ENCODE measurements at places on chromosomes 3 and 15.

- DNase-seq = peak; percentile 93
Measured at GRCh38 chr3:9843715-9844438, at the start of gene RPUSD3. Gene RPUSD3, minus strand, starts transcription at chr3:9844008. Its CDS starts 18 bp downstream, at chr3:9843990.

- DNase-seq = no peak
Measured at GRCh38 chr15:92384381-92384780, 9.3 kb upstream of the ST8SIA2 start.

- DNase-seq = no peak
Measured at GRCh38 chr15:76363251-76363650, 26.7 kb downstream of the ISL2 start.

GRCh38 chr3:55165278-55165677, 237.4 kb upstream of the LRTM1 start:
- no peak for DNase-seq

DNA sequence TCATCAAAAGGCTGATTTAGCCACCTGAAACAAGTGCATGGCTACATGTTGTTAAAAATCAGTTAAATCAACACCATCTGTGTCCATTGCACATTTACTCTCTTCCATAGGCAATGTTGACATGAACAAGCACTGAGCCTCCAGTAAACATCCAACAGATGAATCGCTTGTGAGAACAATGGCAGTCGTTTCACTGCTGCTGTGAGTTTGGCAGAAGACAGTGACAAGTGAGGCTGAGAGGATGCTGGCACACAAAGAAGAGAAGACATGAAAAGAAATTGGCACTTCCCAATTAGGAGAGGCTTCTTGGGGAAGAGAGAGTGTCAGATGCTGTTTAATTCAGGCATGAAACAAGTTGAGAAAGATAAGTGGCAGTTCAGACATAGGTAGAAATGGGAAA, 227.4 kb upstream of the STT3B start:
- DNase-seq = no peak

DNA sequence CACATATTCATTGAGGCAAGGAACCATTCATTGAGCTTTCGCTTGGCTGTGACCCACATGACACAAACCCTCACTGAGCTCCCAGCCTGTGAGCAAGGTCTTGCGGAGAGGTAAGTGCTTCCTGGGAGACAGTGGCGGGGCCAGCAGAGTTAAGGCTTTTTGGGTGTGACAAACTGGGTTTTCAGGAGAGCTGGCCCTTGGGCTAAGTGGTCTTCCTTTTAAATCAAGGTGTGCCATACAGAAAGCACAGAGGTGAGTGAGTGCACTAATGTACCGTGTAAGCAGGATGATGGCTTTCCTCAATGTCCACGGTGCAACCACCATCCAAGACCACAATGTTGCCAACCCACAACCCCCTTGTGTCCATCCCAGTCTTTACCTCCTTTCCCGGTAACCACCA, 28.6 kb downstream of the POMGNT2 start:
- no peak for DNase-seq

DNA sequence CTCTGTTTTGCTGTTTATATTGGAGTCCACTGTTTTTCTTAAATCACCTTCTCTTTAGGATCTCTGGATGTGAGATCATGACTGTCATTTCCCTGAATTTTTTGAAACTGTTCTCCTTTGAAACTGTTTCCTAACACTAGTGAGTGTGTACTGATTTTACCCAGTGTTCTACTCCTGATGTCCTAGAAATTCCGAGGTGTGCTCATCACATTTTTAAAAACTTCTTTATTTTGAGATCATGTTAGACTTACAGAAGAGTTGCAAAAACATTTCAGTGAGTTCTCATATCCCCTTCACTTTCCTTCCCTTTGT, 292.6 kb downstream of the NFKBIZ start:
- DNase-seq = no peak

DNA sequence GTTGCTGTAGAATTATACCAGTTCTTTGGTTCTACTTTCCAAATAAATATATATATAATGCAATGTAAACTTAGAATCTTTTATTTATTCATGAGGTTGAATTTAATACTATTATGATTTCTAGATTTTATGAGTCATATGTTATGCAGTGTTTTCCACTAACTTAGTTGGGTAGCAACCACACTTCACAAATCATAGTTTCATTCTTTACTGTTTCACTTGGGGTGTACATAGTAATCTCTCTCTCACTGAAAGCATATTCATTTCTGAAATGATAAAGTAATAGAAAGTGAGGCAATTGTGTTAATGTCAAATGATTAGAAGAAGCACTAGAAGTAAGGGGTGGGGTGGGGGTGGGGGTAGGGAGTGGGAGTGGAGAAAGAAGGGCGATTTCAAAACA, 52.6 kb downstream of the IQCH start:
- no peak for DNase-seq

DNA sequence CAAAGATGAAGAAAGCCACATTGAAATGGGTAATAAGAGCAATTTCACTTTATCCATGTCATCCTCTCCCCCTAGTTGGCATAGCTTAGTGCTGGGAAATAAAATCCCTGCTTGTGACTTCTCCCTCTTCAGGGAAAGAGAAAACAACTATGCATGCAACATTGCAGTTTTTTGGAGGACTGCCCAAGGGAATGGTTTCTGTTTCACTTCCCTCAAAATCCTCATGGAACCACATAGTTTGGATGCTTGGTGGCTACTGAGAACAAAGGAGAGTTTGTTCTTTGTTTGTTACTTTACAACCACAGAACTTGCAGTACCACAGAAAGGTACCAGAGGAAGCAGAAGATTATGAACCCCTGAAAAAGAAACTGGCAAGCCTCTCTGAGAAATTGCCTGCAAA, 384.6 kb upstream of the RORA start:
- no peak for DNase-seq

- DNase-seq = no peak
Measured at GRCh38 chr15:76011627-76012551, at the start of gene NRG4. Gene NRG4, minus strand, starts transcription at chr15:76012424. Its CDS starts 1,194 bp downstream, at chr15:76011230.

GRCh38 chr3:197344582-197345318, 46.3 kb upstream of the DLG1 start:
- DNase-seq = no peak

- DNase-seq = no peak
Measured at GRCh38 chr15:20672470-20672869, 130.9 kb upstream of the GOLGA6L6 start.

DNA sequence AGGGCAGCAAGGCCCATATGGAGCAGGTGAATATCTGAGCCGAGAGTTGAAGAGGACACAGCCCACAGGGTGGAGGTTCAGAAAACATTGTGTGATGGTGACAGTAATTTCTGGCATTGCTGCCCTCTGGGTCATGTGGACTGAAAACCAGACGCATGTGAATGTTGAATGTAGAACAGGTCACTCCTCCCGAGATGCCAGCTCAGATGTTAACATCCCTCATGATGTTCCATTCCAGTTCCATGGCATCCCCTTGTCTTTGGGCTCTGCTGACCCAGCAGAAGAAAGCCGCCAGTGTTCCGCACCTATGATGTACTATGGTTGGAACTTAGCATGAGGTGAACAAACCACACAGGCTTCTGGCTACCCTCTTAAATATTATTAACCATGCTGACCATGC, 110.7 kb upstream of the CTDSPL start:
- no peak for DNase-seq
